ENCODE measurements at places on chromosomes 11 and 22.

- no peak for DNase-seq
Measured at GRCh38 chr11:9802291-9802861, 138.5 kb downstream of the SWAP70 start.

GRCh38 chr22:46116491-46116958 is 33.8 kb upstream of the PPARA start:
- DNase-seq: peak; percentile 72

GRCh38 chr11:102191832-102192231 is 81.6 kb downstream of the YAP1 start:
- DNase-seq: no peak

DNA sequence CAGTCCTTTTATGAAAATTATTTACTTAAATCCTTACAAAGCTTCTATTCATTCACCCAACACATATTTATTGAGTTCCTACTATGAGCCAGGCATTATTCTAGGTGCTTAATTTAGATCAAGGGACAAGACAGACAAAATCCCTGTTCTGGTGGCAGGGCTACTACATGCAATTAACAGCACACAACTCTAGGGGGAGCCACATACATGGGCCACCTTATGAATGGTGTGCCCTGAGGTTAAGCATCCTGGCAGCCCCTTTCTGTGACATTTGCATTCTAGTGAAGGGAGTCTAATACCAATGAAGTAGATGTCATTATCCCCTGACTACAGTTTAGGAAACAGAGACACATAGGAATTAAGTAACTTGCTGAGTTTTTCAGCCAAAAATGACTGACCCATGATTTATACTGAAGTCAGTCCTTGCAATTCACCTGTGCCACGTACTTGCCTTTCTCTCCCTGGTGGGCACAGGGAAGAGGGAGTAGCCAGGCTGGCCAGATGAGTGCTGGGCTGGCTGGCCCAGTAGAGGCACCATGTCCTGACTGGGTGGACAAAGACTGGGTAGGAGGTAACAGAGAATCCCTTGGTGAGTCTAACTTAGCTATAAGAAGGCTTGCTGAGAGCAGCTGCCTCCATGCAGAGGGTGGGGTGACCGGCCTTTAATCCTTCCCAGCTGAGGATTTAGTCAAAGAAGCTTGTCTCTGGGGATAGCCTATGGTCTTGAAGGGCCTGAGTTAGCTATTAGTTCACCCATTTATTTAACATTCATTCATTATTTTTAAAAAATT is 52.0 kb upstream of the ELF5 start:
- DNase-seq: no peak

All from activated CD4-positive, alpha-beta T cell treated with anti-CD3 and anti-CD28 coated beads for 24 hours (primary cell).